ENCODE measurements at places on chromosomes 4 and X.
A peak's percentile ranks its signal among the peaks of the same experiment; 100 is the strongest.

- no peak for DNase-seq
Measured at GRCh38 chr4:175386776-175387507, 425.1 kb downstream of the GPM6A start.

- no peak for DNase-seq
Measured at GRCh38 chr4:170589597-170590191, 499.9 kb upstream of the AADAT start.

GRCh38 chr4:141467225-141467624, 169.2 kb upstream of the IL15 start:
- DNase-seq, result no peak

GRCh38 chr4:107862658-107863057, 37.9 kb downstream of the SGMS2 start:
- DNase-seq, result peak; percentile 11

DNA sequence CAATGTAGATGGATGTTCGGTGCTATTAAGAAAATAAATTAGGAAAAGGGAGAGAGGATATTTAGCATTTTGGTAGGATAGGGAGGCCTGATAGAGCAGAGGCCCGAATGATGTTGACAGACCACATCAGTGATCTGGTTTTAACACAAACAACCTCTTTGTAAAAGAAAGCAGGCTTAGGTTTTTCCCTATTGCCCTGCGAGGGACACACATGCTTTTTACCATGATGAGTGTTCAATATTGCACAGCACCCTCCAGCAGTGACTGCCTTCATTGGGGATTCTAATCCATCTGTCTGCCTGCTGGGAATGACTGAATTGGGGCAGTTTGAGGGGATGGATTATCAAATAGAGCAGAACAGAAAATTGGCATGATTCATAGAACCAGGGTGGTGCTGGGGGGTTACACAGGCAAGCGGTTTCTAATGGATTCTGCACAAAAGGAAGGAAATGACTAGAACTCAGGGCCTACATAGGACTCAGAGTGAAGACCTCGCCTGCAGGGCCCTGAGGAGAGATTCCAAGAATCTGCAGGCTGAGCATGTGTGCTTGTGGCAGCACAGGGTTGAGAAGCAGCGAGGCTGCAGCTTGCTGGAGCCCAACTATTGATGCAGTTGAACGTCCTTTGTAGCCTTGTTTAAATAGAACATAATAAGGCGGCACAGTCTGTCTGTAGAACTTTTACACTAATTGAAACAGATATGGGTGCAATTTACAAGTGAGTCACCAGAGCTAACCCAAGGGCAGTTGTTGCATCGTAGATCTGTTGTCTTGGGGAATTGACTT, 58.0 kb downstream of the RHOH start:
- DNase-seq, result peak; percentile 56

- DNase-seq, result no peak
Measured at GRCh38 chr4:165351359-165352130, 24.1 kb downstream of the MSMO1 start.

GRCh38 chr4:99983289-99983943, 33.3 kb upstream of the H2AZ1 start:
- DNase-seq, result no peak

- DNase-seq, result no peak
Measured at GRCh38 chrX:24150898-24151297, 1.4 kb downstream of the ZFX start.

- DNase-seq, result no peak
Measured at GRCh38 chr4:85676850-85677590, 202.1 kb downstream of the ARHGAP24 start.

GRCh38 chr4:186852073-186852420, 128.4 kb upstream of the FAT1 start:
- no peak for DNase-seq

GRCh38 chr4:151690876-151691275, 69.9 kb downstream of the GATB start:
- no peak for DNase-seq

GRCh38 chr4:89303177-89303576, 4.4 kb downstream of the GPRIN3 start:
- peak; percentile 84 for DNase-seq

DNA sequence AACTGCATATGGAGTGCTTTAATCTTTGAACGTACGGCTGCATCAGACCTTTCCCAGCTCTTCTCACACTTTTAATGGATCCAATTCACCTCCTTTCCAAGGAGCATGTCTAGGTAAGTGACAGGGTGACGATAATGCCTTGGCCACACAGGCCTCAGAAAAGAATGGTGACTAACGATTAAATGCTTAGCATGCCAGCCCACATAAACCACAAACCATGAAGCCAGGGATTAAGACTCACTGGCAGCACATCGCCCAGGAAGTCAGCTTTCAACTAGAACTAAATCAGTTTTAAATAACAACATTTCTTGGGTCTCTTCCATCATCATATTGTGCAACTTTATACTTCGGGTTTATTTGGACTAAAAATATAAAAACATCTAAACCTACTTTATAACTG, 28.7 kb downstream of the INPP4B start:
- DNase-seq, result peak; percentile 8

- no peak for DNase-seq
Measured at GRCh38 chr4:152102436-152103000, 341.7 kb upstream of the GATB start.

- no peak for DNase-seq
Measured at GRCh38 chr4:20431543-20431951, 179.8 kb downstream of the SLIT2 start.

- DNase-seq, result no peak
Measured at GRCh38 chr4:66564901-66565651, 894.8 kb upstream of the EPHA5 start.

DNA sequence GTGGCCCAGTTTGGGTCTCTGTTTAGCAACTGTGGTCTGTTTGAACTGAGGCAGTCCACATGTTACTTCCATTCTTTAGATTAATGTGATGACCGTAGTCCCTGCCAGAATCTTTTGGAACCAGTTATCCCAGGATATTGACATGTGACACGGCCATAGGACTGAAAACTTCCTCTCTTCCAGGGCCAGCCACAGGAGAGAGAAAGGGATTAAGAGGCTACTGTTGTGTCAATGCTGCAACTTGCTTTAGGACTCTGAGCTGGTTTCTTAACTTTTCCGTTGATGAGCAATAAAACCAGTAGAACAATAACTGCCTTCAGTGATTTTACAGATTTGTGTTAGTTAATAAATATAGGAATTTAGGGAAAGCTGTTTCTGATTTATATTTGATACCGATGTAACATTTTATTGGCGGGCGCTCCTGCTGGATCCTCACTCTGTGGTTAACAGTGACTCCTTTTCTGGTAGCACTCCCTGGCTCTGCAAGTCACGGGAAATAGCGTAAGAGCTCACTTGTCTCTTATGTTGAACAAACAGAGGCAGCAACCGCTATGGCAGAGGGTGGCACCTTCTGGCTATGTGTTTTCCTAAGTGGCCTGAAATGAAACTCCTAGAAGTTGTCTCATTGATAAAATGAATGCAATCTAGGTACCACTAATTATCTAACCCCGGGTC, 2.5 kb downstream of the TENM3 start:
- DNase-seq, result no peak

DNA sequence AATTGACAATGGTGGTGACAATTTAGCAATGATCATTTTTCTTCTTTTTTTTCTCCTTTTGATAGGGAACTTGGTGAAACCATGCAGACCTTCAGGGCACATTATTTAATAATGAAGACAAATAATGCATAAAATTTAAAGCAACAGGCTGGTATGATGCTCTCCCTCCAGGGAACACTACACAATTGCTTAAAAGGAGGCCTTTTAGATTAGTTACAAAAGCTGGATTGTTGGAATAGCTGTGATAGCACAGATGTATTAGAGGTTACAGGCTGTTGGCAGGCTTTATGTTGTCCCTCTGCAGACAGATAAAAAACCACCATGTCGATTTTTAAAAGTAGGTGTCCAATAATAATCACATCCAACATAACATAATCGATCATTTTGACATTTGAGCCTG, 307.0 kb downstream of the ADGRL3 start:
- no peak for DNase-seq

GRCh38 chr4:184306949-184307348, 89.3 kb upstream of the ENPP6 start:
- no peak for DNase-seq

GRCh38 chr4:31651541-31651940, 931.4 kb downstream of the PCDH7 start:
- DNase-seq, result no peak

GRCh38 chrX:115368876-115369275, 79.4 kb downstream of the LUZP4 start:
- DNase-seq, result no peak

GRCh38 chr4:140315019-140315418, 58.4 kb upstream of the SCOC start:
- no peak for DNase-seq

- DNase-seq, result no peak
Measured at GRCh38 chrX:136541294-136541693, 9.3 kb downstream of the VGLL1 start.

DNA sequence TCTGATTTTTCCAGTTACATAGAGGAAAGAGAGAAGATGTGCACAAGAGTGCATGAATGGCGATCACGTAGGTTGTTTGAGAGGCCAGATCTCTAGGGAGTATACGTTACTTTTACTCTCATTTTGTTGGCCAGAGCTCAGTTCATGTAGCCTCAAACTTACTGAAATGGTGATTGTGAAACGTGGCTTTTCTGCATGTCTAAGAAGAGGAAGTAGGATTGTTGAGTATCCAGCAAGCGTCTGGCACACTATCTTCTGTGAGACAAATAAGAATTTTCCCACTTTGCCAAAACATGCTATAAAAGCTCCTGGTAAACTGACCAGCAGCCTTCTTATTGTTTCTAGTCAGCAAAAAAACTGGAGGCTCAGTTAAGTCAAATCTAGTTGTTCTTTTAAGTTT, 264.5 kb upstream of the EMCN start:
- no peak for DNase-seq

- DNase-seq, result no peak
Measured at GRCh38 chr4:47160095-47160494, 128.7 kb downstream of the GABRB1 start.

DNA sequence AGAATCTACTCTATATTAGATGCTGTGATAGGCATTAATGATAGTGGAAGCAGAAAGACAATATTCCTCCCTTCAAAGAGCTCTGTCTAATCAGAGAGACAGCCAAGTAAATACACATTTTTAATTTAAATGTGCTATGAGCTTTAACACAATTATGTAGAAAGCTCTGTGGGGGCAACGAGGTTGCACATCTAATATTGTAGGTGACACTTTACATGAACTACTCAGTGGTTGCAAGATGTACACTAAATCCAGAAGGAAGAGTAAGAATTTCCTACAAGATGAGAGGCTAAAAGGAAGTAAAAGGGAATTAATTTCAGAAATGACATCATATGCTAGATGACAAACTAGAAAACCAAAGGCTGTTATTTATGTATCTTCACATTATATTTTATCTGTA, 120.9 kb downstream of the SPCS3 start:
- DNase-seq, result no peak

DNA sequence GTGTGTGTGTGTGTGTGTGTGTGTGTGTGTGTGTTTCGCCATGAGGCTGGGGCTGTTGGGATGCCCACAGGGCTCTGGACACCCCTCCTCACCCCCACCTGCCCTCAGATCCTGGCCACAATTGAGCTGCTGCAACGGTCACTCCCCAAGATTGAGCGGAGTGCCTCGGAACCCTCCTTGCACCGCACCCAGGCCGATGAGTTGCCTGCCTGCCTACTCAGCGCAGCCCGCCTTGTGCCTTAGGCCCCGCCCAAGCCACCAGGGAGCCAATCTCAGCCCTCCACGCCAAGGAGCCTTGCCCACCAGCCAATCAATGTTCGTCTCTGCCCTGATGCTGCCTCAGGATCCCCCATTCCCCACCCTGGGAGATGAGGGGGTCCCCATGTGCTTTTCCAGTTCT, 10.2 kb downstream of the ARAF start:
- no peak for DNase-seq

GRCh38 chr4:8724436-8725070, 132.0 kb downstream of the CPZ start:
- DNase-seq, result no peak

GRCh38 chr4:6324461-6324998, 54.9 kb downstream of the WFS1 start:
- DNase-seq, result no peak
